ENCODE measurements at places on chromosomes 7 and 10.
A peak's percentile ranks its signal among the peaks of the same experiment; 100 is the strongest.

GRCh38 chr7:68245688-68246087 lies 1249.1 kb downstream of the TYW1 start:
- no peaks in the 10 kb centered on the region for H3K4me1 ChIP-seq
- no peak for DNase-seq
- H3K4me3 ChIP-seq, result no peak overlapping the region
- H3K27ac ChIP-seq, result no peak overlapping the region
- no peaks in the 10 kb centered on the region for H3K27me3 ChIP-seq

- DNase-seq, result no peak
- no peak overlapping the region for H3K27ac ChIP-seq
- no peak overlapping the region for H3K4me3 ChIP-seq
Measured at GRCh38 chr10:86301971-86302370, 64.6 kb downstream of the GRID1 start.

GRCh38 chr10:33112831-33113455 lies 154.9 kb upstream of the ITGB1 start:
- no peak overlapping the region for H3K4me3 ChIP-seq
- H3K4me1 ChIP-seq, result no peaks in the 10 kb centered on the region

DNA sequence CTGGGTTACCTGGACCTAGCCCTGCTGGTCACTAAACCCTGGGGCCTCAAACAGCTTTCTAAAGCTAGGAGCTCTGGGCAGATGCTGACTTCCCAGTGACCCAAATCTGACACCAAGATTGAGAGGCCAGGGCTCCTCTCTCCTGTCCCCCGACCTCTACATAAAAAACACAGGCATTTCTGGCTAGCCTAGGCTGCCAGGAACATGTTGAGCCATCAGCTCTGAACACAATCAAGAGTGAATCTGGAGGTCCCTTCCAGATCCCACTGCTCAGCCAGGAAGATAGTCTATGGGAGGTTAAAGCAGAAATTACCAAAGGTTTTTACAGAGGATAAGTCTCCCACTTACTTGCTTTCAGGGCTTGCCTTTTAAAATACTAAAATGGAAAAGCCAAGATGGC lies 22.1 kb upstream of the PDE1C start:
- no peak overlapping the region for H3K27ac ChIP-seq
- H3K4me1 ChIP-seq, result peaks cover 14% of the 10 kb centered on the region
- no peaks in the 10 kb centered on the region for H3K36me3 ChIP-seq

GRCh38 chr7:156380261-156380660 lies 260.3 kb upstream of the RNF32 start:
- peaks cover 2% of the 10 kb centered on the region for H3K4me1 ChIP-seq
- H3K27ac ChIP-seq, result no peak overlapping the region
- DNase-seq, result no peak
- H3K27me3 ChIP-seq, result peaks cover 2% of the 10 kb centered on the region
- H3K4me3 ChIP-seq, result no peak overlapping the region

DNA sequence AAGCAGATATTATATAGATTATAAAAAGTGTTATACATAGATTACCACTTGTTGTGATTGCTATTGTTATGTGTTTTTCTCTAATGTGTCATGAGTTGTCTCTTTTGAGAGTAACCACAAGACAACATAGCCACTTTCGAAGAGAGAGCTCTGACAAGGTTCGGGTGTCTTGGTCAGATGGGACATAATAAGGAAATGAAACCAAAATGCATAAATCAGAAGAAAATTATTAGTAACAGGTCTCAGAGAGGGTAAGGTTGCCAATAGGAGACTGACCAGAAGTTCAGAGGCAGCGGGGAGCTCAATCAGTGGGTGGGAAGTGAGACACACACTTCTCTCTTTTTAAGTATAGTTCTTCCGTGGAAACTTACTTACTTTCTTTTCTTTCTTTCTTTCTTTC lies 639.2 kb upstream of the POT1 start:
- no peak overlapping the region for H3K27ac ChIP-seq
- H3K4me3 ChIP-seq, result no peak overlapping the region
- H3K4me1 ChIP-seq, result no peaks in the 10 kb centered on the region
- no peaks in the 10 kb centered on the region for H3K36me3 ChIP-seq

DNA sequence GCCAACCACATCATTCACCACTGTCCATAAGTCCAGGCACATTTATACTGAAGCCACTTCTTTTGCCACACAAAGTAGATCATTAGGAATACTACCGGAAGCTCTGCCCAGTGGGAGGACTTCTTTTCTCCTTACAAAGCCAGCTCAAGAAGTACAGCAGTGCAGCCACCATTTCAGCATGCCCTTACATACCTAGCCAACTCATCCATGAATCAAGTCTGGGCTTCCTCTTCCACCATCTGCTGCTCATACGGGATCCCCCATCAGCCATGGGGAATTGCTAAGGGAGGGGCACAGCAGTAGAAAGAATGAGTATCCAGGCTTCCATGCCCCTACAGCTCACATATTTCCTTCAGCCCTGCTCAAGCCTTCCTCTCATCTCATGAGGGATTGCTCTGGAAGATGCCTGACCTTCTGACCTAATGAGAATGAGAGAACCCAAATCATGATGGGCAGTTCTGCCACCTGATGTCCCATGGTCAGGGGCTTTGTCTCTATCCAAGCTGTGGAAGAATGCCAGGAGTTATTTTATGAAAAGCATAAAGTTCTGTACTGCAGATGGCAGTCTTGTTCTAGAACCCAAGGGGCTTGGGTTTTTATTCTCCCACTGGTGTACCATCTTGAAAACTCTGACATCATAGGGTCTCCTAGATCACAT lies 39.5 kb downstream of the ACSM6 start:
- H3K4me3 ChIP-seq, result no peak overlapping the region
- no peaks in the 10 kb centered on the region for H3K36me3 ChIP-seq
- H3K27ac ChIP-seq, result no peak overlapping the region
- peaks cover 13% of the 10 kb centered on the region for H3K4me1 ChIP-seq

GRCh38 chr10:121051171-121051570 lies 200.0 kb downstream of the WDR11 start:
- DNase-seq, result no peak
- no peak overlapping the region for H3K4me3 ChIP-seq
- H3K27ac ChIP-seq, result no peak overlapping the region
- H3K4me1 ChIP-seq, result no peaks in the 10 kb centered on the region
- H3K27me3 ChIP-seq, result no peaks in the 10 kb centered on the region

GRCh38 chr10:80540618-80540980 lies 2.9 kb downstream of the SH2D4B start:
- no peak overlapping the region for H3K4me3 ChIP-seq
- no peaks in the 10 kb centered on the region for H3K27me3 ChIP-seq
- H3K27ac ChIP-seq, result peak overlapping the region; percentile 25
- no peaks in the 10 kb centered on the region for H3K36me3 ChIP-seq
- H3K4me1 ChIP-seq, result peaks cover 37% of the 10 kb centered on the region
- DNase-seq, result no peak

- H3K27me3 ChIP-seq, result no peaks in the 10 kb centered on the region
- H3K27ac ChIP-seq, result no peak overlapping the region
- DNase-seq, result no peak
- no peak overlapping the region for H3K4me3 ChIP-seq
- no peaks in the 10 kb centered on the region for H3K36me3 ChIP-seq
Measured at GRCh38 chr10:107269626-107270025, 105.1 kb upstream of the SORCS1 start.

DNA sequence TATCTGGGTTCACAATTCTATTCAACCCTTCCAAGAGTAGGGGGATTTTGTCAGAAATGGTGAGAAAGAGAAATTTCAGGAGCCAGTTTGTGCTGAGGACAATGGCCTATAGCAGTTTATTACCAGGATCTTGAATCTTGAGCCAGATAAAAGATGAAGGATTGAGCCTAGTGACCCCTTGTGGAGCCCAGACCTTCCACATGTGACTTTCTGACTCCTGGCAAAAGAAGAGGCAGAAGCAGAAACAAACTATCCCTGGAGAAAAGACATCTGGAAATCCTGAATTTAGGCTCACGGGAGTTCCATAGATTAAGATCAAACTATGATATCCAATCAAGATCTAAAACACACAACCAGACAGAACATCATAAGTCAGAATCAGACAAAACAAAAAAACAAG lies 60.9 kb upstream of the CHRM2 start:
- H3K27ac ChIP-seq, result no peak overlapping the region
- no peaks in the 10 kb centered on the region for H3K27me3 ChIP-seq
- H3K4me1 ChIP-seq, result no peaks in the 10 kb centered on the region
- DNase-seq, result no peak

- H3K36me3 ChIP-seq, result no peaks in the 10 kb centered on the region
- H3K27me3 ChIP-seq, result no peaks in the 10 kb centered on the region
- no peaks in the 10 kb centered on the region for H3K4me1 ChIP-seq
- H3K27ac ChIP-seq, result no peak overlapping the region
- no peak overlapping the region for H3K4me3 ChIP-seq
- DNase-seq, result no peak
Measured at GRCh38 chr7:153036396-153037063, 277.0 kb downstream of the ACTR3B start.

GRCh38 chr7:101804967-101805366 lies 12.5 kb upstream of the CUX1 start:
- DNase-seq, result no peak
- peaks cover 33% of the 10 kb centered on the region for H3K27me3 ChIP-seq
- no peak overlapping the region for H3K27ac ChIP-seq
- H3K4me1 ChIP-seq, result peaks cover 5% of the 10 kb centered on the region
- no peaks in the 10 kb centered on the region for H3K36me3 ChIP-seq

- no peak overlapping the region for H3K4me3 ChIP-seq
- no peaks in the 10 kb centered on the region for H3K36me3 ChIP-seq
- no peaks in the 10 kb centered on the region for H3K4me1 ChIP-seq
- DNase-seq, result no peak
- H3K27ac ChIP-seq, result no peak overlapping the region
Measured at GRCh38 chr10:120415709-120416330, 41.2 kb upstream of the PLPP4 start.

All from spinal cord (tissue), 10 donors.